ENCODE measurements at places on chromosomes 12 and 14. TPM values are rescaled to one million over a fixed set of nuclear protein-coding genes. Genes with fewer than 3 reads are reported as not detected.

DNA sequence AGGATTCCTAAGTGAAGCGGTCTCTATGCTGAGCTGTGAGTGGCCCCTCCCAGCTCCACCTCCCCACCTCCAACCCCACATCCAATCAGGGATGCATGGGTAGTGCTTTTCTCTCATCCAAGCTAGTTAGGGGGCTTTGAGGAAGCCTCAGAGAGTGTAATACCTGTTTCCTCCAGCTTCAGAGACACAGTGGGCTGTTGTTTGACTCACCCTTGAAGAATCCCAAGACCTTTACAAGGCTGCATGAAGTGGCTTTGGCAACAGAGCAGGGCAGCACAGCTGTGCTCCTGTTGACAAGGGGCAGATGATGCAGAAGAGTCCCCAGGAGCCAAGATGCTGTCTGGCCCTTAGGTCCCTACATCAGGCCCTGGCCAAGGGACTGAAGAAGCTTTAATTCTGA lies 27.1 kb upstream of the CLMN start:
- H3K4me1 ChIP-seq = no peaks in the 10 kb centered on the region
- H3K27me3 ChIP-seq = peaks cover 39% of the 10 kb centered on the region
- DNase-seq = no peak
- H3K4me3 ChIP-seq = no peak overlapping the region

DNA sequence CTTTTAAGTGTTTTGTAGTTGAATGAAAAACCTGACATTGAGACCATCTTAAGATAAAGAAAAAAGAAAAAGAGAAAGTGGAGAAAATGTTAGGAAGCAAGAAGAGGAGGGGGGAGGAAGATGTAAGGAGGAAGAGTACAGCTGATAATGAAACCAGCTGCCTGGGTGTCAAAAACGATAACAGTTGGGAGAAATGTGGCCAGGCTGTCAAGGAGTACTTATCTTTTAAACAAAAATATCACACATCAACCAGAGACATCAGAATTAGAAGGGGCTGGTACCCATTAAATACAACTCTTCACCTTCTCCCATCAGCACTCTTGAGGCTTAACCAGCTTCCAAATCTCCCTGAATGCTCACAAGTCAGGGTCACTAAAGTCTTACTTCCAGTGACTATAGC lies 4.5 kb downstream of the SLC11A2 start:
- H3K4me3 ChIP-seq = no peak overlapping the region
- H3K4me1 ChIP-seq = peaks cover 37% of the 10 kb centered on the region

DNA sequence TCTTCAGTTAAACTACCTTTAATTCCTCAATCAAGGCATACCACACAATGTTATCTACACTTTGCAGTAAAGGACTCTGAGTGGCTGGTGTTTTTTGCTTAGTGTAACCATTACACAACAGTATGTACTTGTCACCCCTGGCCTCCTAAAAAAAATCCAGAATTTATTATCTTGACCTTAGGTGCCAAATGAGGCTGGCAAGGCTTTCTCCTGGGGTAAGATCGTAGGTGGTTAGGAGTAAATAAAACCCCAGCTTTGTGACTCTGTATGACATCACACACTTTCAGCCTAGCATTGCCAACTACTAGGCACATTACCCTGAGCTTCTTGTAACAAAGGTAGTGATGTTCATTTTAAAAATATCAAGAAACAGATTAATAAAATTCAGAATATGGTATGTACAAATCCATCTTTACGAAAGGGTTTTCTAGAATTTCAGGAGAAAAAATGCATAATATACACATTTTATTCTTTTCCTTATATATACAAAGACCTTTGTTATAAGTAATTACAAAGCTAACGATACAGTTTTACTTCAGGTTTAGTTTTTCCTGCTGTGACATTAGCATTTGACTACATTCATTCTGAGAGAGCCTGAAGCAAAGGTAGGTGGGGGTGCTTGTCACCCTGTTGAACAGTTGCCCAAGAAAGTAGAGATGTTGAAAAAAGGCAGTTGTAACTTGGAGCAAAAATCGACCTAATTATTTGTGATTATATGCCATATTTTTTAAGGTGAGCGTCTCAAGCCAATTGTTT lies 13.5 kb downstream of the TCL1A start:
- peaks cover 3% of the 10 kb centered on the region for H3K4me1 ChIP-seq
- H3K27me3 ChIP-seq = peaks cover 88% of the 10 kb centered on the region
- DNase-seq = no peak
- no peak overlapping the region for H3K4me3 ChIP-seq
- H3K36me3 ChIP-seq = peaks cover 4% of the 10 kb centered on the region

The DHRS4L2 gene
- 10.0 TPM for total RNA-seq

DNA sequence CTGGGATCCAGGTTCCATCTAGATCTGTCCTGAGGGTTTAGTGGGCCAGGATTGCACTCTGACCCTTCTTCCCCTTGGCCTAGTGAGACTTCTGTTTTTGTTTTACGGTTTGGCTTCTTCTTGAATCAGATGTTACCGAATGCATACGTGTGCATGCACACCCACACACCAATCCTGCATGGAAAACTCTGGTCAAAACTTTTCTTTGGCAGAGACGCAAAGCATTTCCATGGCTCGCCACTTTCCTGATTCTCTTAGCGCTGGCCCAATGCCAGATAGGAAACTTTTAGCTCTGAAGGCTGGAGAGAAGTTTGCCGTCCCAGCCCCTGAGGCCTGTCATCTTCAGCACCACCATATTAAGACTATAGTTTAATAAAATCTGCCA lies 67.4 kb upstream of the ACTN1 start:
- peaks cover 17% of the 10 kb centered on the region for H3K4me1 ChIP-seq
- no peaks in the 10 kb centered on the region for H3K36me3 ChIP-seq
- H3K27ac ChIP-seq = no peak overlapping the region
- no peak overlapping the region for H3K4me3 ChIP-seq
- peaks cover 14% of the 10 kb centered on the region for H3K27me3 ChIP-seq

The KRT75 gene
- not detected for total RNA-seq

The EFS gene
- not detected for total RNA-seq

The PLA2G1B gene
- total RNA-seq = not detected

DNA sequence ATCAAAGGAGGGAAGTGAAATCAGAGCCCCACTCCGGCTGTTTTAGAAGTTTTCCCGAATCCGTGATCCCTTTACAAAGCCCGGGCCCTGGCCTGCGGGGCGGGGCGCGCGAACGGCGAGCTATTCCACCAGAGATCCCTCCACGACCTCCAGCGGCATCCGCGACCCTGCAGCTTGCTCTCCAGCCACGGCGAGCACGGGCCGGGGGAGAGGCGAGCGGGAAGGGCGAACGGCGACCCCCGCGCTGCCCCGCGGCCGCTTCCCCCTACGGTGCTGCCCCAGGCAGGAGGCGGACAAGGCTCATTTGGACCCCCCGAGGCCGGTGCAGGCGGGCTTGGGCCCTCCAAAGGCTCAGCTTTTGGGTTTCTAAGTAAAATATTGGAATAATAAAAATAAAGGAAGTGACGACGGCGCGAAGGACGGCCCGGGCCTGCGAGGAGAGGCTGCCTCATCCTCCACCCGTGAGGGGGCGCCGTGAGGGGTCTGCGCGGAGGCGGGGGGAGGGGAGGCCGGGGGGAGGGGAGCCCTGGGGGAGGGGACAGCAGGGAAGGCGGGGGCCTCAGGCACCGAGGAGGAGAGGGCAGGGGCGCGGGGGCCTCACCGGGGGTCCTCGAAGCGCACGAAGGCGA lies 613 bp downstream of the SRSF9 start:
- DNase-seq = peak; percentile 14
- H3K36me3 ChIP-seq = peaks cover 3% of the 10 kb centered on the region

The B4GALNT3 gene
- 1.6 TPM for total RNA-seq

The BICDL1 gene
- 135 TPM for total RNA-seq

DNA sequence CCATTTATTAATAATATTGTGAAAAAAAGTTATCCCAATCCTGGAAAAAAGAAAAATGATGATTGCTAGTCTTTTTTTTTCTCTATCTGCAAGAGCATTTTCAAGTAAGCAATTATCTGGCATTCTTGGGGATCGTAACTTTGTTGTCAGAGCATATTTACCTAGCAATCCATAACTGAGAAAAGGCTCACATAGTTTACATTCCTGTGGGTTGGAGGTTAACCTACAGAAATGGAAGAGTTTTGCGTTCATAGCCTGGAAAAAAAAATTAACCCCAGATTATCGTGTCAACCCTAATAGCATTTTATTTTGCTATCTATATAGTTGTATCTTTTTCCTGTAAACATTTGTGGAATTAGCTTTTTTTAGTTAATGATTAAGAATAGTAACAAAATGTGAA lies 292.3 kb downstream of the DAD1 start:
- no peaks in the 10 kb centered on the region for H3K27me3 ChIP-seq
- H3K36me3 ChIP-seq = no peaks in the 10 kb centered on the region
- no peak overlapping the region for H3K27ac ChIP-seq
- H3K4me1 ChIP-seq = no peaks in the 10 kb centered on the region

GRCh38 chr14:68813318-68813838 lies 20.5 kb upstream of the ZFP36L1 start:
- peak overlapping the region; percentile 99 for H3K27ac ChIP-seq
- peak overlapping the region; percentile 90 for H3K4me3 ChIP-seq
- H3K27me3 ChIP-seq = no peaks in the 10 kb centered on the region
- H3K36me3 ChIP-seq = no peaks in the 10 kb centered on the region

The C12orf56 gene
- not detected for total RNA-seq

The VRTN gene
- not detected for total RNA-seq

The KLRK1 gene
- 2.0 TPM for total RNA-seq

The DLST gene
- total RNA-seq = 127 TPM

The KTN1 gene
- 83.5 TPM for total RNA-seq

DNA sequence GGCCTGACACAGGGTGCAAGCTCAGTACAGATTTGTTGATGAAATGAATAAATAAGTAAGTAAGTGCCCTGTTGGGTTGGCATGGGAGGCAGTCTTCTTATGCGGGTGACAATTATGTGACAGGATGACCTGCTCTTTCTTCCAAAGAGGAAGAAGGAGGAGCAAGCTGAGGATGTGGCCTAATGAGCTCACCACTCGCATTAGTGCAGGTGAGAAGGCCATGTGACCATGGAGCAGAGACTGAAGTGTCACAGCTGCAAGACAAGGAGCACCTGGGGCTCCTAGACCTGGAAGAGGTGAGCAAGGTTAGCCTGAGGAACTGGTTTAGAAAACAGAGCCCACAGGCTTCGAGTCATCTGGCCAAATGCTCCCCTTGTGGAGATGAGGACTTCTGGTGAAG lies 34.9 kb downstream of the LRTM2 start:
- no peak overlapping the region for H3K27ac ChIP-seq
- no peak for DNase-seq
- H3K27me3 ChIP-seq = no peaks in the 10 kb centered on the region
- H3K4me1 ChIP-seq = peaks cover 7% of the 10 kb centered on the region

- DNase-seq = no peak
- H3K27ac ChIP-seq = no peak overlapping the region
- H3K27me3 ChIP-seq = no peaks in the 10 kb centered on the region
- no peak overlapping the region for H3K4me3 ChIP-seq
- H3K36me3 ChIP-seq = no peaks in the 10 kb centered on the region
These were observed 214.4 kb upstream of the DIO2 start for GRCh38 chr14:80425686-80426085.

- DNase-seq = no peak
- H3K4me3 ChIP-seq = no peak overlapping the region
- H3K27ac ChIP-seq = no peak overlapping the region
- no peaks in the 10 kb centered on the region for H3K36me3 ChIP-seq
- no peaks in the 10 kb centered on the region for H3K4me1 ChIP-seq
- peaks cover 49% of the 10 kb centered on the region for H3K27me3 ChIP-seq
These were observed 16.5 kb upstream of the GABARAPL1 start for GRCh38 chr12:10196210-10196609.

- DNase-seq = no peak
- H3K27ac ChIP-seq = peak overlapping the region; percentile 19
- H3K27me3 ChIP-seq = no peaks in the 10 kb centered on the region
- H3K4me3 ChIP-seq = no peak overlapping the region
- H3K4me1 ChIP-seq = no peaks in the 10 kb centered on the region
These were observed 53.2 kb downstream of the TESC start for GRCh38 chr12:117046011-117046369.

DNA sequence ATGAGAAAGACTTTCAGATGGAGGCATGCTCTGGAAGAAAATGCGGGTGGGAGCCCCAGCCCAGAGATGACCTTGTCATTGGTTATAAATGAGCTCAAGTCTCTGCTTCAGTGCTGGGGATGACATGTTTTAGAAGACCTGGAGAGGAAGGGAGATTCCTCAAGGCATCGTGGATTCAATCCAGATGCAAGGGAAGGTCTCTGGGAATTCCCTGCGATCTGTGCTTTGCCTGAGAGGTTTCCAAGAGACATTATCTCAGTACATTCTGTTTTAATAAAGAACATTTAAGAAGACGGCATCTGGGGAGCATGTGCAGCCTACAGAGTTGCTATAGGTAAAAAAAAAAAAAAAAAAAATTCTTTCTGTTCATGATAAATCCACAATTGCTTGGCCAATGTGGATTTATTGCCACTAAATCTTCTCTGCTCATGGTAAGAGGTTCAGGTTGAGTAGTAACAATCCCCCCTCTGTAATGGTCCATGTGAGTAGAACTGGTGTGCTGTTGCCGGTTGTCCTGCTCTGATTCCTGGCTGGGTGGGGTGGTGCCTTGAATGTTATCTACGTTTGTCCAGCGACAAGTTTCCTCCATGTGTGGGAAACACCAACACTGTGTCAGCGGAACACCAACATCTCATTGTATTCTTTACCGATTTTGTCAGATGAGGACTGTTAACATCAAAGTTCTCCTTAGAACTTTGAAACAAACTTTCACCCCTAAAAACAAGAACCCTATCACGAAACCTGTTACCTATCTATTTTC lies 230.0 kb downstream of the MSRB3 start:
- no peak for DNase-seq
- no peak overlapping the region for H3K27ac ChIP-seq
- no peaks in the 10 kb centered on the region for H3K27me3 ChIP-seq

The TMEM229B gene
- 12.7 TPM for total RNA-seq

GRCh38 chr12:11896417-11896929 lies 174.3 kb upstream of the BCL2L14 start:
- H3K27ac ChIP-seq = no peak overlapping the region
- no peaks in the 10 kb centered on the region for H3K27me3 ChIP-seq
- H3K4me1 ChIP-seq = peaks cover 9% of the 10 kb centered on the region
- no peak overlapping the region for H3K4me3 ChIP-seq
- DNase-seq = no peak

DNA sequence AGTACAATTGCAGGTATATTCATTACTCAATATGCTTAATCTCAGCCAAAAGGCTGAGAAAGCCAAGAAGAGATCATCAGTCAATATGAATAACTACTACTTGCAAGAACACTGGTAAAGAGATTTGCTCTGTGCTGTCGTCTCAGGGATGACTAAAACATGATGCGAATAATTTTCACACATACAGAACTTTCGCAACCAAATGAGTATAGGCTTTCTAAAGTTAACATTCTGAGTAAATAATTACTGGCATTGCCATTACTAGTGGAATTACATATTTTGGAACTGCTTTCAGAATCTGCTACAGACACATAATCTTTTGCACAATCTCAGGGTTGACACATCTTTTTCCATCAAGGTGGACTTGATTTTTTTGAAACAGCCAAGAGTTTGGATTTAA lies 24.7 kb downstream of the NCKAP1L start:
- H3K36me3 ChIP-seq = peaks cover 25% of the 10 kb centered on the region
- no peaks in the 10 kb centered on the region for H3K27me3 ChIP-seq
- no peak overlapping the region for H3K4me3 ChIP-seq
- no peak for DNase-seq
- peaks cover 21% of the 10 kb centered on the region for H3K4me1 ChIP-seq

The PLEKHH1 gene
- total RNA-seq = 0.12 TPM

The DTX1 gene
- total RNA-seq = 20.7 TPM

- DNase-seq = no peak
- peaks cover 3% of the 10 kb centered on the region for H3K36me3 ChIP-seq
- peaks cover 9% of the 10 kb centered on the region for H3K27me3 ChIP-seq
These were observed 183.8 kb upstream of the ARHGAP5 start for GRCh38 chr14:31893221-31893757.

The FAM181A gene
- total RNA-seq = not detected

Data from T-helper 17 cell (primary cell).